ENCODE measurements at places on chromosomes 12 and 14. TPM values are rescaled to one million over a fixed set of nuclear protein-coding genes. Genes with fewer than 3 reads are reported as not detected.

Gene TAC3
- total RNA-seq = not detected

Gene SLC7A8
- total RNA-seq = 6.7 TPM

Gene GATC
- 15.9 TPM for total RNA-seq

Gene DRAM1
- 86.8 TPM for total RNA-seq

Gene RNFT2
- not detected for total RNA-seq

Gene RPS6KA5
- under 0.01 TPM for total RNA-seq

Measured in GM23248 (cell line).